NCI-H69 (cell line): ENCODE measurements at places on chromosomes 16 and 17.

GRCh38 chr17:72255481-72255880, 134.7 kb downstream of the SOX9 start:
- DNase-seq, result peak; percentile 59

DNA sequence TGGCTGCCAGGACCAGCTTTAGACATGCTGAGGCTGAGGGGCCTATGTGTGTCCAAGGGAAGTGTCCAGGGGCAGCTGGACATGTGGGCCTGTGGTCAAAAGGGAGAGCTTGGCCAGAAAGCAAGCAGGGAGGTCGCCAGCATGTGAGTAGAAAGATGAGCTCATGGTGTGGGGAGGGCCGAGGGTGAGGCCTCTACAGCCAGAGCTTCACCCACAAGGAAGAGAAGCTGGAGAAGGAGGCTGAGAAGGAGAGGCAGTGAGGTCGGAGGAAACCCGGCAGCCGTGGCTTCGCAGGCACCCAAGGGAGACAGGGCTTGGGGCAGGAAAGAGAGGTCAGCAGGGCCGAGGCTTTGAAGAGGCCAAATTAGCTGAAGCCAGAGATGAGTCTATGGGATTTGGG, 4.0 kb upstream of the HSD11B2 start:
- DNase-seq, result no peak

GRCh38 chr17:65855245-65855644, 293.8 kb upstream of the AXIN2 start:
- no peak for DNase-seq

GRCh38 chr16:50227665-50228064, 38.7 kb upstream of the ADCY7 start:
- no peak for DNase-seq

- no peak for DNase-seq
These were observed 55.4 kb upstream of the DOC2B start for GRCh38 chr17:236641-237405.

- DNase-seq, result no peak
These were observed 127.2 kb downstream of the HS3ST3B1 start for GRCh38 chr17:14427900-14428647.

GRCh38 chr16:57643910-57644309, 15.5 kb downstream of the ADGRG1 start:
- no peak for DNase-seq

- peak; percentile 61 for DNase-seq
These were observed 152.7 kb downstream of the RAB11FIP4 start for GRCh38 chr17:31544186-31544585.

- no peak for DNase-seq
These were observed 534.4 kb upstream of the SALL1 start for GRCh38 chr16:51685498-51685897.

- no peak for DNase-seq
These were observed 12.9 kb downstream of the G6PC1 start for GRCh38 chr17:42913522-42913921.
